ENCODE measurements at places on chromosomes 4 and X.

- DNase-seq: no peak
These were observed 22.8 kb downstream of the FBXW7 start for GRCh38 chr4:152513078-152513477.

- no peak for DNase-seq
These were observed 27.5 kb upstream of the CXCL13 start for GRCh38 chr4:77578145-77578544.

GRCh38 chr4:184664445-184665210, 15.1 kb downstream of the PRIMPOL start:
- DNase-seq: no peak

DNA sequence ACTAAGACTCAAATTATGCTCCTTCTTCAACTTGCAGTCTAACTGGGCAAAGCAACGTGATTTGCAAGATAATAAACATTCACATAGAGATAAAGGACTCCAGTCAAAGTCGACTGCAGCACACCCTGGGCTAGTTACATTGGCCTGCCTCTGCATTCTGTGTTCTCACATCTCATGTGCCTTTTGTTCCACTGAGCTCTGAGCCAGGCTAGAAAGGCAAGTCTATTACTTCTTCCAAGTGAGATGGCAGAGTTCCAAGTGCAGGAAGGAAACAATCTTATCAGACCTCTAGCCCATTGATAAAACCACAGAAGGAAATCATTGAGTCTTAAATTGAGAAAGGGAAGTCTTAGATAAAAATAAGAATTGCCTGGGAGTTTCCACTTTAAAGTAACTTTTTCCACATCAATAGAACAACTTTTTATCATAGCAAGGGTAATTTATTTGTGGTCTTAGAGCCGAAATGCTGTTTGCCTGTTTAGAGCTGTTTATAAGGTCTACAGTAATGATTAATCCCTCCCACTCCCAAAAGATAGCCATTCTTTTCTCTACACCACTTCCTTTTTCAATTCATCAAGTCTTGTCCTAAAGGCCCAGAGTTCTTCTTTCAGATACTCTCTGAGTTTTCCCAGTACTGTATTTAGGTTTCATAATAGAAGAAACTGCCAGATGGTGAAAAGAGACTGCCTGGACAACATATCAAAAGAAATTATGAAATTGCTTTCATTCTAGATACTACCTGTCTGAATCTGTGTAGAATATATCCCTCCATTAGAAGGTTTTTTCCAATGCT, 200.2 kb downstream of the GUCY2F start:
- no peak for DNase-seq

DNA sequence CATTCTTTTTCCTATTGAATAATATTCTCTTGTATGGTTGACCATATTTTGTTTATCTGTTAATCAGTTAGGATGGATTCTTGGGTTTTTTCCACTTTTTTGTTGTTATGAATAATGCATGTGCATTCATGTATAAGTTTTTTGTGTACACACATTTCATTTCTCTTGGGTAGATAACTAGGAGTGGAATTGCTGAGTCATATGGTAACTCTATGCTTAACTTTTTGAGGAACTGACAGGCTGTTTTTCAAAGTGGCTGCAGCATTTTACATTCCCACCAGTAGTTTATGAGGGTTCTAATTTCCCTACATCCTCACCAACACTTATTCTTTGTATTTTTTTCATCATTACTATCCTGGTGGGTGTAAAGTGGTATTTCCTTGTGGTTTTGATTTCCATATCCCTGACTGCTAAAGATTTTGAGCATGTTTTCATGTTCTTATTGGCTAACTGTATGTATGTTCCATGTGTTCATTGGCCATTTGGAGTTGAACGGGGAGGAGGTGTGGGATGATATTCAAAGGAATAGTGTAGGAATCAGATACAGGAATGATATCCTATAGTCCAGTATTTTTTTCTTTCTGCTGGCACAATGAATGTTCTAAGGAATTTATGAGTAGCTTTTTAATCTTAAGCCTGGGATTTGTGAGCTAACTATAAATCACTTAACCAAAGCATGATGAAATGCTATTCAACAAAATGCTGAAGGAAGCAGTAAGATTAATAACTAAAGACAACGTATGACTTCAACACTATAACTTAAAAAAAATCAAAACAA, 114.3 kb downstream of the AMELX start:
- DNase-seq: no peak

- DNase-seq: no peak
These were observed 10.9 kb upstream of the SASH3 start for GRCh38 chrX:129768586-129769466.

- no peak for DNase-seq
These were observed 32.8 kb downstream of the FAM149A start for GRCh38 chr4:186137196-186137794.

- DNase-seq: no peak
These were observed 242.9 kb upstream of the GK2 start for GRCh38 chr4:79650794-79651431.

DNA sequence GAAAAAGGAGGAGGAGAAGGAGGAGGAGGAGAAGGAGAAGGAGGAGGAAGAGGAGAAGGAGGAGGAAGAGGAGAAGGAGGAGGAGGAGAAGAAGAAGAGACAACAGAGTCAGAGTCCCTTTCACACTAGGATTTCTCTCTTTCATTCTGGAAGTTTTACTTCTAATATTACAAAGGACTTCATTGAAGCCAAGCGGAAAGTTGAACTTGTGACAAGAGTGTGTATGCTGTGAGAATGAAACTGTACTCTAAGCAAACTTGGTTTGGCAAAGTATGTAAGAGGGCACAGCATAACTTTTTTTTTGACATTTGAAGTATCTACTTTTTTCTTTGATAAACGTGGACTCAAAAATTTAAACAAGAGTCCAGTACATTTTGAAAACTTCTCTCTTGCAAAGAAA, 48.0 kb downstream of the CXCL8 start:
- no peak for DNase-seq

DNA sequence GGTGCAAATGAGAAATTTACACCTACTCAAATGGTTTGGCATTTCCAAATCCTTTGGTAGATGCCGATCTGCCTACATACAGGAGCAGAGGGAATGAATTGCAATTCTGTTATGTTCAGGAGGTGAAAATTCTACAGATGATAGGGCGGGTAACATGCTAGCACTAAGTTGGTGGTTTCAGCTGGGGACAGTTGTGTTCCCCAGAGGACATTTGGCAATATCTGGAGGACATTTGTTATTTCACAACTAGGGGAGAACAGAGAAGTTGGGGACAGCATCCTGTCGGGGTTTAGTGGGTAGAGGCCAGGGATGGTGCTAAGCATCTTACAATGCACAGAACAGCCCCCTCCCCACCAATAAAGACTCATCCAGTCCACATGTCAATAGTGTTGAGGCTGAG, 96.5 kb upstream of the PUDP start:
- DNase-seq: no peak

DNA sequence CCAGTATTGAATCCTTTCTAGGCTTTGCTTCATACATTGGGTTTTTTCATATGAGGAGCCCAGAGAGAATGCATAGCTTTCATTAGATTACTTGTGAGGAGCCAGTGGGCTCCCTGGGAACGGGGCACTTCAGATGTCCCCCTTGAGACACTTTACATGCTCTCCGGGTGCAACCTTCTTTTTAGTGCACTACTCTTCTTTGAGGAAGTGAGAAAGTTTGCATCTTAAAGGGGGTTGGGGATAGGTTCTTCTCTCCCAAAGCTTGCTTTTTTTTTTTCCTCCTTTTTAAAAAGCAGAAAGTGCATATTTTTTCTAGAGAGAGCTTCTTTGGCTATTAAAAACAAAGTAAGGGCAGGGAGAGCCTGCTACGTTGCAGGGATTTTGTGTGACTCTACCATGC, 4.3 kb downstream of the HADH start:
- DNase-seq: no peak

GRCh38 chr4:154344686-154345085, 146.9 kb downstream of the DCHS2 start:
- DNase-seq: no peak

DNA sequence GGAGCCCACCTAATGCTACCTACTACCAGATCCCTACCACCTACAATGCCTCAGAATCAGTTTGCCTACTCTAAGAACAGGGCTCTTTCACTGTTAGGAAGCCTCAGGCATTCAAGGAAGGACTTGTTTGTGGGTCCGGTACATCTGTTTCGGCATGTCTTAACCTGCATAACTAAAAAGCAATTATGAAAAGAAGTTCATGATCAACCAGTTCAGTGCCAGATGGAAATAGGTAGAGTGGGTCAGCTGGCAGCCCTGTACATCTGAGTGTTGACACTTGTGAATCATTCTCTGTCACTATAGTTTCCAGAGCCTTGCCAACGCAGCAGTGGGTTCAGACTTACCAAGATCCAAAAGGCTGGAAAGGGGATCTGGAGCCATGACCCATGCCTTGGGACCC, 3.3 kb downstream of the TMEM185A start:
- no peak for DNase-seq

DNA sequence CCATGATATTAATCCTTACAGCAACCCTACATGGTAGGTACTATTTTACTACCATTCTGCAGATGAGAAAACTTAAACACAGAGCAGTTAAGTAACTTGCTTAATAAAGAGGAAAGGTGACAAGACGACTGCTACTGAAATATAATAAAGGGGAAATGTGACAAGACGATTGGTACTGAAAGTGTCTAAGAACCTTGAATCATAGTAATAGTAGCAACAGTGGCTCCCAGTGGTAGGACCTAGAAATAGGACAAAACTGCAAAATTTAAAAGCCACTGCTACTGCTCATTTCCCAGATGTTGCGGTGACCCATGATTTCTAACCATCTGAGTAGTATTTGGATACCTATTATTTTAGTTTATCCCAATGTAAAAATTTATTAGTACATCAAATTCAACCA, 89.5 kb downstream of the TASL start:
- DNase-seq: no peak

- no peak for DNase-seq
These were observed 439.1 kb downstream of the PACRGL start for GRCh38 chr4:21139327-21139726.

GRCh38 chrX:54043541-54044125, 640 bp downstream of the PHF8 start:
- DNase-seq: peak; percentile 61

DNA sequence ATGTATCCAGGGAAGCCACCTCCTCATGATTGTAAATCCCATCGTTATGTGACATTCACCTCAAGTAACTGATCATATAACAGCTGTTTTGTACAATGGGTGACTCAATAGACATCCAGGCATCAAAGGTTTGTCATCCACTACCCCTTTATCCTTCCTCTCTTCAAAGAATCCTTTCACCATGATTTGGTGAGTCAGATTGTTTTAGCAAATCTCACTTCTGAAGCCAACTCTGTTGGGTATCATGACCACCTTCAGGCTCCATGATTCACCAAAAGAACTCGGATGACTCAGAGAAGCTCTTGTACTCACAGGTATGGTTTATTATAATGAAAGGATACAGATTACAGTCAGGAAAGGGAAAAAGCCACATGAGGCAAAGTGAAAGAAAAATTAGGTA, 132.1 kb downstream of the PWWP3B start:
- no peak for DNase-seq

DNA sequence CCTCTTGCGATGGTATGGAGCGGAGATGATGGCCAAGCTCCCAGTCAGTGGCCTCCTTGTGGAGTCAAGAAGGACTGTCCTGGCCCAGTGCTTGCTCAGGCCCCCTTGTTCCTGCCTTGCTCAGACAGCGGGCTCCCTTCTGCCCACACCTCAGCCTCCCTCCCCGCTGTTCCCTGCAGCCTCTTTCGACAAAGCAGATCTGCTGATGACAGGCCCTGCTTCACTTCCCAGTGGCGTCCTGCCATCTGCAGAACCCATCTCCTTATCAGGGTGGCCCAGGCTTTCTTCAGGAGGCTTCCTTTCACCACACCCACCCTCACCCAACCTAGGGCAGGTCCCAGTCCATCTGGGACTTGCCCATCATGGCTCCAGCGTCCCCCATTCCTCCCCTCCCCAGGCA, 80.0 kb downstream of the CLDN34 start:
- DNase-seq: no peak

- DNase-seq: no peak
These were observed 169.7 kb downstream of the FRMPD4 start for GRCh38 chrX:12307961-12308360.

DNA sequence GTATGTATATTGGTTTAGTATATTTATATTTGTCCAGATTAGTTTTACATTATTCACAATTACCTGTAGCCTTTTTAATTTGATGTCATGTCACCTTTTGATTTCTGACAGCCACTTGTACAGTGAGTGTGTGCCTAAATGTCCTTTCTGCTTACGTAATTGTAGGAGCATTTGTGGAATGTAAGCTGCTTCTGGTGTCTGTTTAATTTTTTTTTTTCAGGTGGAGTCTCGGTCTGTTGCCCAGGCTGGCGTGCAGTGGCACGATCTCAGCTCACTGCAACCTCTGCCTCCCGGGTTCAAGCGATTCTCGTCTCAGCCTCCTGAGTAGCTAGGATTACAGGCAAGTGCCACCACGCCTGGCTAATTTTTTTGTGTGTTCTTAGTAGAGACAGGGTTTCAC, 91.2 kb upstream of the XAGE2 start:
- DNase-seq: no peak

- DNase-seq: no peak
These were observed 193.1 kb upstream of the GPC4 start for GRCh38 chrX:133608406-133608805.

- no peak for DNase-seq
These were observed 7.9 kb upstream of the AMBN start for GRCh38 chr4:70583952-70584834.

GRCh38 chr4:25377572-25378436, 741 bp downstream of the ANAPC4 start:
- no peak for DNase-seq

- no peak for DNase-seq
These were observed 65.3 kb downstream of the ENOPH1 start for GRCh38 chr4:82495666-82496065.

DNA sequence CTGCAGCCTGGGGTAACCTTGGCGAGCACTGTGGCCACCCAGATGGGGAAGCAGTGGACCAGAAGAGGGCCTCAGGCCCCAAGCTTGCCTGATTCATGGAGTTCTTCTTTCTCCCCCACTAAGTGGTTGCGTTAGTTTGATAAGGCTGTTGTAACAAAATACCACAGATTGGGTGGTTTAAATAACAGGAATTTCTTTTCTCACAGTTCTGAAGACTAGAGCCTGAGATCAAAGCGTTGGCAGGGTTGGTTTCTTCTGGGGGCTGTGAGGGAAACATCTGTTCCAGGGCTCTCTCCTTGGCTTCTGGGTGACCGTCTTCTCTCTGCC, 105.7 kb upstream of the GATB start:
- no peak for DNase-seq

- no peak for DNase-seq
These were observed 29.8 kb downstream of the HEPH start for GRCh38 chrX:66193821-66194220.

DNA sequence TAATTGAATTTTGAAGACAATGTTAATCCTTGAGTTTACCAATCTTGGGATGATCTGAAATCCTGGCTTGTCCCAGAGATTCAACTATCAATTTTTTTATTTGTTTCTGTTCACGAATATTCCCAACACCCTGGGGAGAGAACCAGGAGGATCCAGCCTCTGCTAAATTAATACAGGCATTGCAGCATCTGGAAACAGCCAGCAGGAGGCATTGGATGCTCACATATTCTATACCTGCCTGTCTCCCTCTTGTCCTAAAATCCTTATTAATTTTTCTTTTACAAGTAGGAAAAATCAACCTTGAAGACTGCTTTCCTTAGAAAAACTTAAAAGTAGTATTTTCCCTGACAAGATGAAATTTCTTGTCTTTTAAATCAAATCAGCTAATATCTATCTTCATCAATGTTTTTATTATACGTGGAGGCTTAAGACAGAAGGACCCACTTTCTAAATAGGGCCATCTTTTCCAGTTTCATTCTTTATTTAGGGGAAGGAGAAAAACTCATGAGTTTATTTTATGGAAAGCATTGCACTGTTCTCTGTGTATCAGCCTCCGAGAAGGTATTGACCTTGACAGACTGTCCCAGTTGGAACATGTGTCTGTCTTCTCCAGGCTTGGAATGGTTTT, 102.4 kb downstream of the CLNK start:
- peak; percentile 16 for DNase-seq

Measured in C1 segment of cervical spinal cord (tissue), 14 donors.